Activated T-cell treated with anti-CD3 and anti-CD28 coated beads, Interleukin-2, amount 50 U/mL, for 1 hour (primary cell): ENCODE measurements at places on chromosomes 3 and 15.
A peak's percentile ranks its signal among the peaks of the same experiment; 100 is the strongest.

DNA sequence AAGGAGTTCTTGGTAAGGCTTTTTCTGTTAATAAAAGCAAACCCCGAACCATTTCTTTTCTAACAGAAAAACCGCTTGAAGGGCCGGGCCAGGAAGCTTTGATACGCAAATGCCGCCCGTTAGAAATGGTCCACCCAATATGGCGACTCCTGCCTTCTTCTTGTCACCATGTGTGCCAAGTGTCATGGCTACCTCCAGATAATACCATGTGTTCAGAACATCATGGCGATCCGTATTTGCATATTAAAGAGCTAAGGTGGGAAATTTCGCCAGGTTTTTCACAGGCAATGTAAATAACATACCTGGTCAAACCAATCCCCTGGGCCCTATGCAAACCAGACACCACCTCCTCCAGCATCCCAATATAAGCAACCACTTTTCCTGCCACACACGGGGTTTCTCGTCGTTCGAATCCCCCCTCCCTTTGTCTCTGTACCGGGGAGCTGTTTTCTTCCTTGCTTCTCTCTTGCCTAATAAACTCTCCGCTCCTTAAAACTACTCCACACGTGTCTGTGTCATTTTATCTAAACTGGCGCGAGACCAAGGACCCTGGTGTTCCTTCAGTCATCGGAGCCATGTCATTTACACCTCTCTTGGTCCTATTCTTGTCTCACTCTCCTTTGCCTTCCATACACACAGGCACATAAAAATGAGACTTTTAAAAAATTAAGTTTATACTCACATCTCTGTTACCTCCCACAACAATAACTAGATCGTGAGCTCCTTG is 34.5 kb downstream of the NCEH1 start:
- DNase-seq: no peak

GRCh38 chr3:139202226-139202958 is 141.4 kb upstream of the MRPS22 start:
- no peak for DNase-seq

- DNase-seq: no peak
Measured at GRCh38 chr15:31458596-31459399, 132.2 kb downstream of the KLF13 start.

- DNase-seq: no peak
Measured at GRCh38 chr15:85642693-85643066, 152.0 kb downstream of the KLHL25 start.

GRCh38 chr15:79978655-79979514 is 7.9 kb upstream of the BCL2A1 start:
- DNase-seq: no peak

DNA sequence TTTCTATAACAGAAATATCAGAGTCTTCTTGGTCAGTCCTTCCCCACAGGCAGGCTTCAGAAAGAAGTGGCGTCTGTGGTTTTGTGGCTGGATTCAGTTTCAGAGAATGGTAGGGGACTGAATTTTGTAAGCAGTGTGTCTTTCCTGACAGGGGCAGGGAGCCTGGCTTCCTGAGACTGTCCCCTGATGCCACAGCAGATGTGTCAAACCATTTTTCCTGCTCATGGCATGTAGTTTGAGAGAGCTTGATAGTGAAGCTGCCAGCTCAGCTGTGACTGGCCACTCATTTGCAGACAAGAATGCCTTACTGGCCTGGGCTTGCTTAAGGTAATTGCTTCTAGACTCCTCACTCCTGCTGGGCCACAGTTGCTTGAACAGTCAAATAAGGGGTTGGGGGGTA is 26.4 kb downstream of the LARS2 start:
- no peak for DNase-seq

GRCh38 chr3:139301183-139301582 is 42.6 kb upstream of the MRPS22 start:
- no peak for DNase-seq

GRCh38 chr3:152269056-152269830 is 514 bp downstream of the MBNL1 start:
- peak; percentile 73 for DNase-seq

DNA sequence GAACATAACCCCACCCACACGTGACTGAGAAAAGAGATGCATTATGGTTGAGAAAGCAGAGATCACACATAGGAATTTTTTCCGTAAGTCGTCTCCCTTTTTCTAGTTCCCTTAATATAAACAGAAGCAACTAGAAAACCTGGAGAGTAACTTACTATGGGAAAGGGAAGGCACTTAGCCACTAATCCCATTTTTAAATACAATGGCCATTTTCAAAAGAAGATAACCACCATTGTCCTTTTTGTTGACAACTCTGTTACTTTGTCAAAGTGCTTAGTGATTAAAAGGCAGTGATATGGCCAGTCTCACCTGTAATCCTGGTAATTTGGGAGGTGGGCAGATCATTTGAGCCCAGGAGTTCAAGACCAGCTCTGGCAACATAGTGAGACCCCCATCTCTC is 184.4 kb upstream of the UMPS start:
- DNase-seq: no peak

GRCh38 chr3:49121132-49121736 is 611 bp upstream of the USP19 start:
- no peak for DNase-seq

GRCh38 chr3:64138046-64138445 is 87.2 kb downstream of the PRICKLE2 start:
- DNase-seq: no peak

DNA sequence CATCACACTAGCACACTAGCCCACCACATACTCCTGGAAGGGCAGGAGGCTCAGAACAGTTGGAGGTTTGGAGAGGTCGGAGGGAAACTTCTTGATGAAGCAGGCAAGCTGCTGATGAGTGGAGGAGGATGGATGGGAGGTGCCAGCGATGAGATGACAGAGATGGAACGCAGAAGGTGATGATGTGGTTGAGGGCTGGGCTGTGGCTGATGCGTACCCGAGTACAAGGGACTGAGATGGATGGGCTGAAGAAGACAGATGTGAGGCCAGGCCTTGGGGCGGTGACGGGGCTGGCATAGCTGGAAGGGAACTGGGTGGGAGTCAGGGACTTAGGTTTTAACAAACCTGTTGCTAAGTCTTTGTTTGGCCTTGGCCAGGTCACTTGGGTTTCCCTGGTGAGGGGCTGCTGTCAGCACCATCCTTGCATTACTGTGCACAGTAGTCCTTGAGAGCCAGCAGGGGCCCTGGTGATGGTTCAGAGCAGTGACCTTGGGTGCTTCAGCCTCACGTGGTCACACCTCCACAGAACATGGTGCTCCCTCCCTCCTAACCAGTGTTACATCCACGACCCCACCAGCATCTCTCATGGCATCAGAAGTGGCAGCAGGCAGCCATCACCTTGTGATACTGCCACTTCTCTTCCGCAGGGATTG is 164.5 kb downstream of the SLCO3A1 start:
- DNase-seq: no peak

DNA sequence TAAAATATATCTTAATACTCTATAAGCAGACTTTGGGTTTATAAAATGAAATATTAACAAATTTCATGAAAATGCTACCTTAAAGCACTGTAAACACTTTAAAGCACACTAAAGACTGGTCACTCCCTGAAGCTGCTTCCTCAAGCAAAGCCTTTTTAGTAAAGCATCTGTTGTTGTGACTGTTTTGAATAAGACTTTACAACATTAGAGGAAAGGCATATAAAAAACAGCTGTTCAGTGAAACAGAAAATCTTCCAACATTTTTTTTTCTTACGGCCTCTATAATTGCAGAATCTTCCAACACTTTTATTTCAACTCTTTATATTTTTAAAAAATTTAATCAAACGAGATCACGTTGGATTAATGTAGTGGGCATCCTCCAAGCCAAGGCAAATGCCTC is 48.1 kb downstream of the GRK7 start:
- DNase-seq: no peak

GRCh38 chr15:51970132-51970817 is 1.3 kb downstream of the LEO1 start:
- DNase-seq: no peak

GRCh38 chr15:90376789-90377188 is 11.3 kb upstream of the IQGAP1 start:
- DNase-seq: peak; percentile 54

GRCh38 chr15:39075311-39075710 is 505.6 kb upstream of the THBS1 start:
- DNase-seq: no peak

DNA sequence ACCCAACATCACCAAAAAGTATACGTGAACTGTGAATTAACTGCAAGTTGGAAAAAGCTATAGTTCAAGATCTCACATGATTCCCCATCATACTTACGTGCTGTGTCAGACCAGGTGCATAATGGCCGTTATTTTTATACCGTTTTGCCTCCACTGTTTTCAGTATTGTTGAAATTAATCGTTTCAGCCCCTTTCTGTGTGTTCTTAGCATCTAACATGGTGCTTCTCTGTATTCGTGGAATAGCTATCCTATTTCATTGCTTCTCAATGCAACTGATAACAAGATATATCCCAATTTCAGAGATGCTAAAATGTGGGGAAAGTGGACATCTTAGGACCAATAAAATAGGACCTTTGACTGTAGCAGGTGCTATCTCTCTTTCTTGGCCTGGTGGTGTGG is 13.7 kb downstream of the CA12 start:
- no peak for DNase-seq

GRCh38 chr15:81001152-81002008 is 657 bp downstream of the TLNRD1 start:
- DNase-seq: peak; percentile 67

GRCh38 chr3:127216415-127217261 is 23.7 kb downstream of the PRR23E start:
- no peak for DNase-seq

GRCh38 chr3:14962762-14963161 is 15.4 kb downstream of the NR2C2 start:
- no peak for DNase-seq

- no peak for DNase-seq
Measured at GRCh38 chr3:85475346-85475745, 516.6 kb downstream of the CADM2 start.

GRCh38 chr3:109899925-109900324 is 562.6 kb upstream of the DPPA4 start:
- DNase-seq: no peak

- DNase-seq: no peak
Measured at GRCh38 chr3:149128821-149129220, 617 bp upstream of the HPS3 start.

DNA sequence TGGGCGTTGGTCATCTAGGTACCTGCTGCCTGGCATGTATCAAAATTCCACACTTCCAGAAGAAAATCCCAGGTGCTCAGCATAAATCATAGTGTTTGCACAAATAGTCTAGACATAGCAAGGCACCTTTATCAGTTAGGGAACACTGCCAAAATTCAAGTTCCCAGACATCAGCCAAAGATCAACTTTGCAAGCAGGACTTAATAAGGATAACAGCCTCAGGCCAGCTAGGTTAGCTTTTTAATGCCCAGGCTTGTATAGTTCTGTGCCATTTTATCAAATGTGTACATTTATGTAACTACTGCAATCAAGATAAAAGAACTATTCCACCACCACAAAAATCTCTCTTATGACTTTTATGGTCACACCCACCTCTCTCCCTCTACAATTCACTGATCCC is 30.7 kb downstream of the DZIP3 start:
- DNase-seq: no peak

- DNase-seq: no peak
Measured at GRCh38 chr3:52461874-52462273, 6.5 kb downstream of the NISCH start.

GRCh38 chr3:152780553-152780952 is 54.4 kb upstream of the P2RY1 start:
- DNase-seq: no peak

DNA sequence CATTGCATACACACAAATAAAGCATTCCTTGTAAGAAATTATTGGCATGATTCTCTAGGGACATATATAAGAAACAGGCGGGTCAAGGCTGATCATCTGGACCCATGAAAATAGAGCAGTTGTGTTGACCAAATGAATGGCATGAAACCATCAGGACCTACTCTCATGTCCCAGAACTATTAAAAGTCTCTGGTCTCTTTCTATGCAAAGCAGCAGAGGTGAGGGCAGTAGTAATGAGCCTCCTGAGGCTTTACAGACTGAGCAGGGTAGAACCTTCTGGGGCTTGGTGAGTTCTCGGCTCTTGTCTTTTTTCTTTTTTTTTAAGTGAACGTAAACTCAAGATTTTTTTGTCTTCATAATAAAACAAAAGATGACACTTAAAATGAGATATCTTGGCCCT is 9.3 kb downstream of the GLDN start:
- no peak for DNase-seq

GRCh38 chr3:157981819-157982218 is 124.4 kb downstream of the SHOX2 start:
- no peak for DNase-seq

- DNase-seq: no peak
Measured at GRCh38 chr15:89109238-89109637, 21.0 kb downstream of the ABHD2 start.

DNA sequence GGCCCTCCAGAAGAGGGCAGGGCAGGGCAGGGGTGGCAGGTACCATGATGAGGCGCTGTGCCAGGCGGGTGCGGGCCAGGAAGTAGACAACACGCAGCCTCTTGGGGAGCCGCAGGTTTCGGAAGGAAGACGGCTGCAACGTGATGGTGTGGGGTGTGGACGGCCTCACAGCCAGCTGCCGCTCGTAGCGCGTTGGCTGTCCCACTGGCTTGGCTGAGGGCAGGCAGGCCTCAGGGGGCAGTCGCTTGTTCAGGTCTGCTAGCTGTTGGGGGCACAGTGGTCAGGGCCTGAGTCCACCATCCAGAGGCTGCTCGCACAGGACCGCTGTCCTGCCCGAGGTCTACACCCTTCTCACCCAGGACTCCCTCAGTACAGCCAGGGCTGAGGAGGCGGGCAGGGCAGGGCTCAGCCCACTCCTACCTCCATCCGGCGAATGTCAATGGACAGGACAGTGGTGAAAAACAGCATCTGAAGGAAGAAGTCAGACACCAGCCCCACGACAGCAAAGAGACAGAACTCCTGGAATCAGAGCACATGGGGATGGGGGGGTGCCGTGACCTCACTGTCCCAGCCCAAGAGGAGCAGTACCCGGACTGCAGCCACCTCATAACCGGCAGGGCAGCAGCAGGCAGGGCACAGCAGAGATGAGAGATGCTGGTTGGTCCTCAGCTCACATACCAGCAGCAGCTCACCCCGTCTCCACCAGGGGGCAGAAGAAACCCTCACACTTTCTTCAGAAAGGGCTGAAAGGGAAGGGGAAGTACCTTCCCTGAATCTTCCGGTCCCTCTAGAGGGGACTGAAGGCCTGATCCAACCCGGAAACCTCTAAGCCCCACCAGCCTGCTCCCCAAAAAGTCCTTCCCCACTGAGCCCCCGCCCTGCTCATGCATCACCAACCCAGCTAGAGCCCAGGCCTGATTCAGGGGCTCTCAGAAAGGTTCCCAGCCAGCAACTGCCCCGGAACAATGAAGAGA is 40.0 kb downstream of the PTPN23 start:
- peak; percentile 87 for DNase-seq

- no peak for DNase-seq
Measured at GRCh38 chr15:24394303-24394702, 281.3 kb upstream of the NPAP1 start.
